ENCODE measurements at places on chromosomes 3 and 15.

- no peak for DNase-seq
These were observed 126.9 kb upstream of the CNTN4 start for GRCh38 chr3:1971780-1972179.

GRCh38 chr15:69313432-69314000 is 14.8 kb downstream of the PAQR5 start:
- DNase-seq = no peak

GRCh38 chr15:80619680-80620079 is 75.4 kb upstream of the ABHD17C start:
- DNase-seq = no peak

DNA sequence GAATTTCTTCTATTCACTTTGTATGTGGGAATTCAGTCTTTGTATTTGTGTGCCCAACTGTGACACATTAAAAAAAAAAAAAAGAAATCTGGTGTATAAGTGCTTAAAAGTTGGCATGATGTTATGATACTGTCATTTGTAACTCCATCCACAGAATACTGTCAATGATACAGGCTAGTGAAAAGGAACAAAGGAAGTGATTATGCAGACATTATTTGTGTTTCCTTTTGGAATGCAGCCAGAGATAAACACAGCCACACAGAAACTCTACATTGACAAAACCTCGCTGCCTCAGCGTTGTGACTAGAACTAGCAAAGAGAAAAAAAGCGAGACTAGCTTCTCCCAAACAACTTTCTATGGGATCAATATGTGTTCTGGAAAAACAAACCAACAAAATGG is 519.2 kb upstream of the AGTR1 start:
- DNase-seq = no peak

- no peak for DNase-seq
These were observed 753 bp downstream of the EPHB1 start for GRCh38 chr3:134795746-134796280.

GRCh38 chr3:30629746-30630145 is 23.3 kb downstream of the TGFBR2 start:
- DNase-seq = no peak

All from D721Med (cell line).